GM19239 (cell line): ENCODE measurements at places on chromosomes 7 and 10.

GRCh38 chr7:12314199-12314598, 89.5 kb downstream of the VWDE start:
- no peak for DNase-seq

- DNase-seq, result no peak
Measured at GRCh38 chr7:13104128-13104527, 416.7 kb downstream of the ARL4A start.

GRCh38 chr10:77187376-77187999, 450.1 kb downstream of the KCNMA1 start:
- no peak for DNase-seq

- DNase-seq, result no peak
Measured at GRCh38 chr10:1575481-1576244, 161.7 kb downstream of the ADARB2 start.

GRCh38 chr10:130399425-130399950, 263.3 kb downstream of the GLRX3 start:
- no peak for DNase-seq

DNA sequence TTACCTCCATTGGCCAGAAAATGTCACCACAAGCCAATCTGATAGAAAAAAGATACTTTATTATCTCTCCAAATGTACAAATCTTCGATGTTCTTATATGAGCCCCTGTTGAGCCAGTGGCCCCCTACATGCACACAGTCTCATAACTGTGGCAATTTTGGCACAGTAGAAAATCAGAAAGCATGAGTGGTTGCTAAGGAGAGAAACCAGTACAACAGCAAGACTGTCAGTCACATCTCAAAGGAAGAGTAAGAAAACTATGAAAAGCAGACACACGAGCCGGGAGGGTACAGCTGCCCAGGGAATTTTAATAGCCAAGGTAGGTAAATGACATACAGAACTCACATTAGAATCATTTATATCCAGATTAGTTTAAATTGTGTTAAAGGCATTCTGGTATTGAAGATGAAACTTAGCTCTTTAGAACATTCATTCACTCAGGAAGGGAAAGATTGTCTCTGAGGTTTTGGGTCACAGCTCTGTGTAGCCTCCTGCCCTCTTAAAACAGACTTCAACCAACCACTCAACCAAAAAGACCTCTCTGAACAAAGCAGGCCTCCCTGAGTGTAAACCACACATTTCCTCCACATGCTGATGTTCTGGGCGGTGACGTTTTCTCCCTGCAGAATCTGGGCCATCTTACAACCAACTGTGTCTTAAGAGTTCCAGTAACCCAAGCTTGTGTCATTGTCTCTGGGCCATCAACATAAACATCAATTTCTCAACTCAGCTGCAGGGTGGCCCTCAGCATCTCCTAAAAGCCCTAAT, 80.8 kb upstream of the ADAM12 start:
- DNase-seq, result no peak

GRCh38 chr10:48762064-48763042, 77.7 kb downstream of the WDFY4 start:
- DNase-seq, result no peak

- no peak for DNase-seq
Measured at GRCh38 chr10:80461208-80462183, 7.4 kb downstream of the TSPAN14 start.

DNA sequence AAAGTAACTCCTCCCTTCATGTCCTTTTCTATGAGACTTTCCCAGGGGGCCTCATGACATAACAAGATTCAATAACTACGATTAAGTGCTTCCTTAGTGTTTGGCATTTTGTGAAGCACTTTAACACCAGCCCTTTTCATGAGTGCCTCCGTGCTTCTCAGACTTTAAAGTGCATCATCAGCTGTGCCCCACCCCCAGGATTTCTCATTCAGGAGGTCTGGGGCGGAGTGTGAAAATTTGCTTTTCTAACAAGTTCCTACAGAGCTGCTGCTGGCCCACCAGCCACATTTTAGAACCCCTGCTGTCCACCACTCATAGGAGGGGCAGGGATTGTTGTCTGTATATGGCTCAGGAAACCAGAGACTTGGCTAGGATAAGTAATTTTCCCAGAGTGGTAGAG, 445.3 kb downstream of the LRMDA start:
- no peak for DNase-seq

- no peak for DNase-seq
Measured at GRCh38 chr7:35012160-35012559, 25.1 kb downstream of the DPY19L1 start.

DNA sequence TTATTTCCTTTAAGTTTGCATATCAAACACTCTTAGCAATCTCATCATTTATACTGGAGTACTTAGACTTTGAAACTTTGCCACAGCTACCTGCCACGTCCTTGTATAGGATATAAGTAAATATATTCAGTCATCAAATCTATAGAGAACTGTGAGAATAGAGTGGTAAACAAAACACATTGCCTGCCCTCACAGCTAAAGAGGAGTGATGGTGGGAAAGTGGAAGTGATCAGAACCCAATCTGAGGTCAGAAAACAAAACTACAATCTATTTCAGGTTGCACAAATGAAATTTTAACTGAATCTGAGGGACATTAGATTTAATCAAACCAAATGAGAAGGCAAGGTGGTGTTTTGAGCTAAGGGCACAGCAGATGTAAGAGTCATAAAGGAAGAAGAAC, 74.8 kb downstream of the ZEB1 start:
- no peak for DNase-seq

- DNase-seq, result no peak
Measured at GRCh38 chr10:22754296-22754695, 39.9 kb upstream of the PIP4K2A start.

GRCh38 chr10:110460111-110460809, 37.4 kb upstream of the DUSP5 start:
- DNase-seq, result no peak
